Pancreas (tissue), 10 donors: ENCODE measurements at places on chromosomes 7 and 10. TPM values are rescaled to one million over a fixed set of nuclear protein-coding genes. Genes with fewer than 3 reads are reported as not detected.

DNA sequence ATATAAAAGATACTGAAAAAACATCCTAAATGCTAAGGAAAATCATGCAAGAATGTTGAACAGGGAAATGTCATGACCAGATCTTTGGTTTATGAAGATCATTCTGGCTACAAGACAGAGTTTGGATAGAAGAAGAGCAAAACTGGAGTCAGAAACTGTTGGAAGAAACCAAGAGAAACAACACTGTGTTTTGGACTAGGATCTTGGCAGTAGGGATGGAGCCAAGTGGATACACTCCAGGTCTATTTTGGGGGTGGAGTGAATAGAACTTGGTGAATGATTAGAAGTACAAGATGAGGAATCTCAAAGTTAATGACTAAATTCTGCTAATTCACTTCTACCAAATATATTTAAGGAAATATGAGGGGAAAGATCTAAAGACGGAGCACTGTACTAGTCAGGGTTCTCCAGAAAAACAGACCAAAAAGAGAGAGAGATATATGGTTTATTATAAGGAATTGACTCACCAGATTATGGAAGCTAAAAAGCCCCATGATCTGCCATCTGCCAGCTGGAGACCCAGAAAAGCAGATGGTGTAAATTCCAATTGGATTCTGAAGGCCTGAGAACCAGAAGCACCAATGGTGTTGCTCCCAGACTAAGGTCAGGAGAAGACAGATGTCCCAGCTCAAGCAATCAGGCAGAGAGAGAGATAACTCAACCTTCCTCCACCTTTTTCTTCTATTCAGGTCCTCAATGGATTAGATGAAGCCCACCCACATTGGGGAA is 254.9 kb downstream of the TRIL start:
- H3K4me3 ChIP-seq, result no peak overlapping the region
- DNase-seq, result no peak
- H3K36me3 ChIP-seq, result no peaks in the 10 kb centered on the region
- no peak overlapping the region for H3K27ac ChIP-seq

DNA sequence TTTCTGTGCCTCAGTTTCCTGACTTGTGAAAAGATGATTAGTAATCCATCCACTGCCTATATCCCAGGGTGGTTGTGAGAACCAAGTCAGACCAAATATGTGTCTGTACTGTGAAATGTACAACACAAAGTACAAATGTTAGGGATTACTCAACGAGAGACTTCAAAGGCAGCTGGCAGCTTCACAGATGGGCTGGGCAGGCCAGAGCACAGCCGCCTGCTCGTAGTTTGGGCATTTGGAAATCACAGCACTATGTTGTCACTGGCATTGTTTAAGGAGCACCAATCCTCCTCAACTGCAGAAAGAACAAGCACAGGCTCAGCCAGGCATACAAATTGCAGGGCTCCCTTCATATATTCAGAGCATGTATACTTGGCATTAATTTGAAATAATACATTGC is 64.5 kb upstream of the C10orf90 start:
- no peak for DNase-seq
- H3K27me3 ChIP-seq, result no peaks in the 10 kb centered on the region
- H3K27ac ChIP-seq, result no peak overlapping the region
- no peak overlapping the region for H3K4me3 ChIP-seq
- H3K4me1 ChIP-seq, result no peaks in the 10 kb centered on the region

DNA sequence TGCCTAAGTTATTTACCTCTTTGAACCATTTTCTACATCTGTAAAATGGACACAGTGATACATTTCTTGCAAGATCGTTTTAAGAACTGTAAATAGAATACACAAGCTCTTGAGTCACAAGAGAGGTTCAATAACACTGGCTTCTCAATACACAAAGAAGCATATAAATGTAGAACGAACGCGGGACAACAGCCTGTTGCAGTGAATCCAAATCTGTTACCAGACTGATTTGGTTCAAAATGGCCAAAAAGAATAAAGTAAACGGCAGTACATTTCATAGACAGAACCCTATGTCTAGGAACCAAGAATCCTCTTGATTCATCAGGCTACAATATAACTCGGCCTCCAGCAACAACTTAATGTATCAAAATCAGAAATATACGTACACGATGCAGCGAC is 701 bp downstream of the MTPAP start:
- H3K4me3 ChIP-seq, result peak overlapping the region; percentile 81
- H3K27ac ChIP-seq, result no peak overlapping the region
- no peaks in the 10 kb centered on the region for H3K36me3 ChIP-seq
- no peak for DNase-seq

GRCh38 chr7:106129291-106129690 is 17.2 kb upstream of the SYPL1 start:
- H3K27ac ChIP-seq, result no peak overlapping the region
- no peak for DNase-seq
- no peaks in the 10 kb centered on the region for H3K36me3 ChIP-seq
- H3K4me1 ChIP-seq, result no peaks in the 10 kb centered on the region

- H3K4me3 ChIP-seq, result no peak overlapping the region
- no peaks in the 10 kb centered on the region for H3K36me3 ChIP-seq
- no peaks in the 10 kb centered on the region for H3K27me3 ChIP-seq
- no peaks in the 10 kb centered on the region for H3K4me1 ChIP-seq
- H3K27ac ChIP-seq, result no peak overlapping the region
These were observed 39.5 kb upstream of the PPP1R17 start for GRCh38 chr7:31647511-31647910.

DNA sequence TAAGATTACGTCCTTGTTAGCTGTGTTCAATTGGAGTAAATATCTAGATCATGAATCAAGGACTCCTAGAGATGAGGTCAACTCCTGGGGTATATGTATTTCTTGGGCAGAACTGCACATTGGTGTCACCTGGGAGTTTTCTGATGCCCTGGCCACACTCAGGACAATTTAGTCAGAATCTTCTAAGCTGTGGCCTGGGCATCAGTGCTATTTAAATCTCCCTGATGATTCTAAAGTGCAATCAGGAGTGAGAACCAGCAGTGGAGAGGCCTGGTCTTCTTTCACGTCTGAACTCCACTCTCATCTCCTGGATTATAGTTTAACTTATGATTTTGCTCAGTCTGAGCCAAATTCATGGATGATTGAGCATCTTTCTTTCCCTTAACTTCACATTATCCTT is 218.0 kb downstream of the BMPER start:
- no peak for DNase-seq
- H3K4me3 ChIP-seq, result no peak overlapping the region
- no peak overlapping the region for H3K27ac ChIP-seq

DNA sequence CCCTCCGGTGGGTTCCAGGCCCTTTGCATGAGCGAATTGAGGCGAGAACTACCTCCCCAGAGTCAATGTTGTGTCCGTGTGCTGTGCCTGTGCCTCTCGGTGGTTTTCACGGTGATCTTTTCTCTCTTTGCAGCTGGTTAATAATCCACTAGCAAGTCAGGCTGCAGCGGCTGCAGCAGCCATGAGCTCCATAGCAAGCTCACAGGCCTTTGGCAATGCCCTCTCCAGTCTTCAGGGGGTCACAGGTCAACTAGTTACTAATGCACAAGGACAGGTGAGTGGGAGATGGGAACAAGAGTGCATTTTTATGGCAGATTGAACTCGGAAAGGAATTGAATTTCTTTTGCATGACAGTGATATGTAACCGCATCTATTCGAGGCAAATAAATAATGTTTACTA is 159.7 kb upstream of the YAE1 start:
- no peak overlapping the region for H3K4me3 ChIP-seq
- H3K36me3 ChIP-seq, result no peaks in the 10 kb centered on the region
- no peak overlapping the region for H3K27ac ChIP-seq
- H3K4me1 ChIP-seq, result no peaks in the 10 kb centered on the region

- no peaks in the 10 kb centered on the region for H3K27me3 ChIP-seq
- DNase-seq, result no peak
- peak overlapping the region; percentile 59 for H3K4me3 ChIP-seq
- no peak overlapping the region for H3K27ac ChIP-seq
These were observed 5.1 kb upstream of the ZNF503 start for GRCh38 chr10:75406462-75407223.

DNA sequence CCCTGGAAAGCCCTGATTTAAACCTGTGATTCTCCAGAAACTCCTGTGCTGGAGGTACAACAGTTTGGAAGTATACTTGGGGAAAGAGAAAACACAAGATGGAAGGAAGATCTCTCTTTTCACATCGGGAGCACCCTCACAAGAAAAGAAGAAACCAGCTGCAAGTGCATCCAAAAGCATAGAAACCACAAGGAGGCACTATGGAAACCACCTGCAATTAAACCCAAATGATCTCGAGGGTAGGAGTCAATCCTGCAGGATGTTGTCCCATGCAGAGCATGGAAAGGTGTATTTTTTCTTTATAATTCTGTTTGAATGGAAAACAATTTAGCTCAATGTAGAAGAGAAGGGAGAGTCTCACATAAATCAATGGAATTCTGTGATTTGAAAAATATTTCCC is 210.5 kb downstream of the TWIST1 start:
- no peaks in the 10 kb centered on the region for H3K27me3 ChIP-seq
- H3K4me1 ChIP-seq, result no peaks in the 10 kb centered on the region
- no peak overlapping the region for H3K4me3 ChIP-seq

- no peak overlapping the region for H3K4me3 ChIP-seq
- H3K4me1 ChIP-seq, result no peaks in the 10 kb centered on the region
- DNase-seq, result peak; percentile 56
- H3K27me3 ChIP-seq, result no peaks in the 10 kb centered on the region
These were observed 27.1 kb upstream of the TNRC18 start for GRCh38 chr7:5450549-5451327.

GRCh38 chr7:149750122-149750845 is 23.1 kb downstream of the ZNF467 start:
- H3K4me3 ChIP-seq, result no peak overlapping the region
- H3K27ac ChIP-seq, result no peak overlapping the region
- no peaks in the 10 kb centered on the region for H3K4me1 ChIP-seq

- H3K36me3 ChIP-seq, result no peaks in the 10 kb centered on the region
- no peak for DNase-seq
- H3K4me3 ChIP-seq, result no peak overlapping the region
- no peaks in the 10 kb centered on the region for H3K27me3 ChIP-seq
These were observed 348.6 kb downstream of the ADRA2A start for GRCh38 chr10:111425459-111425858.

GRCh38 chr10:22690614-22691431 is 23.6 kb downstream of the PIP4K2A start:
- no peaks in the 10 kb centered on the region for H3K4me1 ChIP-seq
- no peak overlapping the region for H3K27ac ChIP-seq
- H3K4me3 ChIP-seq, result no peak overlapping the region
- no peaks in the 10 kb centered on the region for H3K27me3 ChIP-seq
- DNase-seq, result no peak

DNA sequence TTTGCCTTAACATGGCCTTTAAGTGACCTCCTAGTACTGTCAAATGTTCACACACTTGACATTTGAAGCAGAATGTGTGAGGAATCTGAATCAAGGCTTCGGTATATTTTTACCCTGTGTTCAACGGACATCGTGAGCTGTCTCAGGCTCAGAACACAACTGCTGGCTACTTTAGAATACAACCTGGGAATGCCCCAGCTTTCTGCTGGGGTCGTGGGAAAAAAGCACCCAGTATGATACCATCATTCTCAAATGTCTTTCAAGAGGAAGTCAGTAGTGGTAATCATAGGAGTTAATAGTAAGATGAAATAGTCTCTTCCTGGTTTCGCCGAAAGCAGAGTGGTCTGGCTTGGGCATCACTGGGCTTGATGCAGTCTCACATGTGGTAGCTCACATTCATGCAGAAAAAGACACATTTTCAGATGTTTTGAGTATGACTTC is 67.2 kb downstream of the CREB5 start:
- no peaks in the 10 kb centered on the region for H3K4me1 ChIP-seq
- H3K27me3 ChIP-seq, result no peaks in the 10 kb centered on the region
- DNase-seq, result no peak
- no peak overlapping the region for H3K4me3 ChIP-seq
- H3K36me3 ChIP-seq, result no peaks in the 10 kb centered on the region

DNA sequence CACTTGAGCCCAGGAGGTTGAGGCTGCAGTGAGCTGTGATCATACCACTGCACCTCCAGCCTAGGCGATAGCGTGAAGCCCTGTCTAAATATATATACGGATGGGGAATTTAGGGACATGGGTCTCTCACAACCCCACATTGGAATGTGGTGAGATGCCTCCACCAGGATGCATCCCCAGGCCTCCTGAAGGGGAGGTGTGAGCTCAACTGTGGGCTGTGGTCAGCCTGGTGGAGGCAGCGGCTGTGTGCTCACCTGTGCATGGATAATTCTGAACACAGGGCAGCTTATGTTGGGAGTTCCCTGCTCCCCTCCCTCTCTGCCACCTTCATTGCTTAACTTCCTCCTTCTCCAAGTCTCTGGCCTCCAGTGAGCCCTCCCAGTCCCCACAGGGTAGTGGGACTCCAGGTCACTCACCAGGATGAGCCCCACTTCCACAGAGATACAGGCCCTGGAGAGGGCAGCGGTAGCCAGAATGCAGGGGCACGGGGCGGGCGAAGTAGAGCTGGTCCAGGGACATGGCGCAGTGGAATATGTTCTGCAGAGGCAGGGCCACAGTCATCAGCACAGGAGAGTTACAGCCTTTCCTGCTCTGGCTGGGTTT is 30.4 kb downstream of the PYROXD2 start:
- no peak overlapping the region for H3K4me3 ChIP-seq
- DNase-seq, result no peak
- H3K27me3 ChIP-seq, result no peaks in the 10 kb centered on the region
- no peaks in the 10 kb centered on the region for H3K36me3 ChIP-seq
- no peak overlapping the region for H3K27ac ChIP-seq
- H3K4me1 ChIP-seq, result no peaks in the 10 kb centered on the region

DNA sequence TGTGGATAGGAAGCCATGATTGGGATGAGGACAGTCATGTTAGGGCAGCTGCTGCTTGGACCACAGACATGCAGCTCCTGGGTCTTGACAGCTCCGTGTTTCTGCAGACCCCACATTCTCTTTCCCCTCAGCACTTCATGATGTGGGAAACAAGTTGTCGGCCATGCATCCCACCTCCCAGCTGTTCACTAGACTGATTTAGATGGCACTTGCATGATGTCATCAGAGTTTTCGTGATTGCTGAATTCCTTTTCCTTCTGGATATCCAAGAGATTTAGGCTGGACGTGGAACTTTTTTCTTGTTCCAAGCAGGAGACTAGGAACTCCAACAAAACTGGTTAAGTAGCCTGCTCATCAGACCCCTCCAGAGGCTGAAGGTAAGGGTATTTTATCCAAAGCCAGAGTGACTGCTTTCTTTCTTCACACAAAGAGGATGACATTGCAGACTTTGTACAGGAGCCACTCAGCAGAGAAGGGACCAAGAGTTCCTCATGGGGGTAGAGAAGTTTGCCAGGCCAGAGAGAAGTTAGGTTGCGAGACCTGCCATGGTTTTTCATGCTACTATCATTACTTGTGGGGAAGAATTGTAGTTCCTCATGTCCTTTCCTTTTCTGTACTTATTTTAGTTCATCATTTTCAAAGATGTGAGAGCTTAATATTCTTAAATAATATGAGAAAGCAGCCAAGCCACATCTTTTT is 117.7 kb upstream of the GJD4 start:
- no peak overlapping the region for H3K27ac ChIP-seq
- no peaks in the 10 kb centered on the region for H3K27me3 ChIP-seq
- DNase-seq, result no peak
- no peaks in the 10 kb centered on the region for H3K36me3 ChIP-seq
- H3K4me3 ChIP-seq, result no peak overlapping the region

CDNF gene
- total RNA-seq, result 3.9 TPM

TMEM196 gene
- total RNA-seq, result 0.19 TPM

TAS2R41 gene
- not detected for total RNA-seq

TACR2 gene
- not detected for total RNA-seq

ADCYAP1R1 gene
- total RNA-seq, result 2.7 TPM

LBX1 gene
- total RNA-seq, result not detected

STRA8 gene
- total RNA-seq, result not detected

ZNF25 gene
- 4.4 TPM for total RNA-seq

TMEM176A gene
- 14.3 TPM for total RNA-seq

DNA2 gene
- total RNA-seq, result 1.5 TPM

SDK1 gene
- 18.5 TPM for total RNA-seq

CTAGE8 gene
- total RNA-seq, result 1.6 TPM
